ENCODE measurements at places on chromosomes 1 and 21.

- DNase-seq = no peak
Measured at GRCh38 chr1:97082160-97082848, 360.7 kb downstream of the PTBP2 start.

GRCh38 chr1:164587617-164588501, 28.9 kb downstream of the PBX1 start:
- no peak for DNase-seq

GRCh38 chr1:117122330-117123025, 929 bp upstream of the TRIM45 start:
- no peak for DNase-seq

DNA sequence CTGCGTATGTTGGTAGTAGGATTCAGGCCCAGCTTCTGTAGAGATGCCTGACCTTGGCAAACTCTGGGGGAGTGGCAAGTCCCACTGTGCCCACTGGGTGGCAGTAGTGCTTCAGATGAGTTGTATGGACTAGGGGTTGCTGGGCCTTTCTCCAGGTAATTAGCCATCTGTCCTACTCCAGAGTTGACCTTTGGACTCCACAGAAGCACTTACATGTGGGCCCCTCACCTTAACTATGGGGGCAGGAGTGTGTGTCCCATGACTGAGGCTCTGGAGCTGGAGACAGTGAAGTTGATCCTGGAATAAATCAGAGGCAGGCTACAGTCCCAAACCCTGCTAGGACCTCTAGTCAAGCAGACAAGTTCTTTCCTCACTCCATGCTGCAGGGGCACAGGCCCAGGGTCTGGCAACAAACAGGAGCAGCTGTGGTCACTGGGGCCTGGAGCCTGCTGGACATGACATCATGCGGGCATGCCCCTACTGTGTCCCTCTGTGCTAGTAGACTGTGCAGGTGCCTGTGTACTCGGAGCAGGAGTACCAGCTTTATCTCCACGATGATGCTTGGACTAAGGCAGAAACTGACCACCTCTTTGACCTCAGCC, 4.6 kb downstream of the DMAP1 start:
- DNase-seq = peak; percentile 57

DNA sequence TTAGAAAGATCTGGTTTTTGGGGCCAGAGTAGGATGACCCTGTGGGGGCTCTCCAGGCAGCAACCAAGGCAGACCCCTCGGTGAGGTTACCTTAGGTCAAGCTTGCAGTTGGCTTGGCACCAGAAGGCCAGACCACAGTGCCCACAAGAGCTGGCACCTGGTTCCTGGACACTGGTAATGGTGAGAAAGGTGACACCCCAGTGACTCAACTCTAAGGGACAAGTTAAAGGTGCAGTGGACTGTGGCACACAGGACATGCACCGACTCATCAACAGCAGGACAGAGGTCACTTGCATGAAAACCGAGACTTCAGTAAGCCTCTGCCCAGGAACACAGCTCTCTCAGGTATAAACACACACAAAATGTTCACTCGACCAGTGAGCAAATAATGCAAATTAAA, 6.7 kb downstream of the LRRC38 start:
- no peak for DNase-seq

DNA sequence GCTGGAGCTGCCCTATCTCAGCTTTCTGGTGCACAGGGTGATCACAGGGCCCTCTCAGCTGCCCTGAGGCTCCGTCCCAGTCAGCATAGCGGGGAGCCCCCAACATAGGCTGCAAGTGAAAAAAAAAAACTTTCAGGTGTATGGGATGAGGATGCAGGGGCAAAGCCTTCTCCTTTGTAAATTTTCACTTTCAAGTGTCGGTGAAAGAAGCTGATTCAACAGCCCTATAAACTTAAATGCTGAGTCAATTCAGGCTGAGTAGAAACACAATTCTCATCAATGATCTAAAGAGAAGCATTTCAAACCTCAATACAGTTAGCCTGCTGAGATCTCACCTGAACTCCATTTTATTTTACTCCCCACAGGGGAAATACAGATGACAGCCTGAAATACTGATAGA, 171.2 kb downstream of the SEC16B start:
- no peak for DNase-seq

DNA sequence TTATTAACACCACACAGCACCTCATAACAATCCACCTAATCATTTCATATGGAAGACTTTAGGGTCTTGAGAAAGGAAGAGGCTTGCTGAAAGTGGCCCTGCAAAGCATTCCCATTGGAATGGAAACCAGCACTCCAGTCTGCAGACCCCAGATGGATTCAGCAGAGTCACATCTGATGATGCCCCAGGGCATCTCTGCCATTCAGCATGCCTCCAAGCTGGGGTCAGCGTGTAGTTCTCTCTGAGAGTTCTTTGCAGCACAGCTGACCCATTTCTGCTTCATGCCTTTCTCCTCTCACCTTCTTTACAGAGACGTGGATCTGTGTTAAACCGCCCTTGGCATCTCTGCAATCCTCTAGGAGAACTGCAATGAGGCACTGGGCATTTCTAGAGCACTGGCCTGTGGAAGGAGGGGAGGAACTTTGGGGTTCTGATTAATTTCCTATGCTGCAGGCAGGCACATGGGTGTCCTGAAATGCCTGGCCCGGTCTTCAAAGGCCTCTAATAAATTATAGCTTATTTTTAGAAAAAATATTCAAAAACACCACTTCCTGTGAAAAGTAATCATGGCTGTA, 2.6 kb upstream of the LUZP1 start:
- no peak for DNase-seq

- no peak for DNase-seq
Measured at GRCh38 chr1:172494166-172494565, 38.8 kb upstream of the SUCO start.

DNA sequence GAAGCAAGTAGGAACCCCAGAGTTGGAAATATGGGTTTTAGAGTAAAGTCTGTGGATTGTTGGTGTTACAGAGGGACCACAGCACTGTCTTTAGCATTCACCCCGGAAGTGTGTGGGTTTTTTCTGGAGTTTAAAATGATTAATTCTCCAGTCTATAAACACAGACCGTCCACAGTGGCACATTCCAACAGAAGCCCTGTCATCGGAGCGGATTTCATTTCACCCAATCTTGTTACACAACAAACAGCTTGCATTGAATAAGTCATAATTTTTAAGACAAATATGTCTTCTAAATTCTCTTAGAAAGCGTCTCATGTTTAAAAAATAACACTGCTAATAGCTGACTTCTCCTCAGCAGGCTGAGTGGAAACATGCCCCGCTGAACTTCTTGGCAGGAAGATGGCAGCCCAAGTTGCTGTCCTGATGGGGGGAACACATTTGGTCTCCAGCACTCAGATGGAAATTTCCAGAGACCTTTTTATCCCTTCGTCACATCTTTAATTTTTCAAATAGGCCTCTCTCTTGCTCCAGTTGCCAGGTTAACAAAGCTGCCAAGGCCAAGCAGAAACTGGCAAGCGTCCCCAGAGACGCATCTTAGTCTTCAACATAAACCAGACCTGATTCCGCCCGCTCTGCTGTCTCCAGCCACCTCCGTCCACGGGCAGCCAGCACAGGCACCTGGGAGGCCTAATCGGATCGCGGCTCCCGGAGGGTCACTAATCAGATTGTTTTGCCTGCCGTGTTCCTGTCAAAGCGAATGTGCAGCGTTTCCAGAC, 28.8 kb upstream of the SLC19A1 start:
- DNase-seq = no peak

DNA sequence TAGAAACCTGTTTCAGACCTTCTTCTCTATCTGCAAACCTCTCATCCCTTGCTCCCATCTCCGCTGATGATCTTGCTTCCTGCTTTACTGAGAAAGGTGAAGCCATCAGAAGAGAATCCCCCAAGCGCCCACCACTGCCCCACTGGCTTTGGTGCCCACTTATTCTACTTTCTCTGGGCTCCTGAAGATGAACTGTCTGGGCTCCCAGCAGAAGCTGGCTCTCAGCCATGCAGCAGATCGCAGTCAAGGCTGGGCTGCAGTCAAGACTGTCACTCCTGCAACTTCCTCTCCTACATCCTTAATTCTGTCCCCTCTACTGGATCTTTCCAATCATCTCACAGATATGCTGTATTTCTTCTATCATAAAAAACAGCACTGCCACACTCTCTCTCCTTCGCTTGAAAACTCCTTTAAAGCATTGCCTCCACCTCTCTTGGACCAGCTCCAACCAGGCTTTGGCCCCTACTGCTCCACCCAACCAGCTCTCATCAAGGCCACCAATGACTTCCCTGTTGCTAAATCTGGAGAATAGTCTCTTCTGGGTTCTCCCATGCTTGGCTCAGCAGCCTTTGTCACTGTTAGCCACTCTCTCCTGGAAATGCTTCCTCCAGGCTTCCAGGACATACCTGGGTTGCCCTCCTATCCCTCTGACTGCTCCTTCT, 25.8 kb downstream of the TRIM62 start:
- DNase-seq = no peak

- no peak for DNase-seq
Measured at GRCh38 chr1:232307296-232308017, 322.5 kb downstream of the SIPA1L2 start.

- no peak for DNase-seq
Measured at GRCh38 chr1:246035060-246035541, 472.0 kb downstream of the SMYD3 start.

DNA sequence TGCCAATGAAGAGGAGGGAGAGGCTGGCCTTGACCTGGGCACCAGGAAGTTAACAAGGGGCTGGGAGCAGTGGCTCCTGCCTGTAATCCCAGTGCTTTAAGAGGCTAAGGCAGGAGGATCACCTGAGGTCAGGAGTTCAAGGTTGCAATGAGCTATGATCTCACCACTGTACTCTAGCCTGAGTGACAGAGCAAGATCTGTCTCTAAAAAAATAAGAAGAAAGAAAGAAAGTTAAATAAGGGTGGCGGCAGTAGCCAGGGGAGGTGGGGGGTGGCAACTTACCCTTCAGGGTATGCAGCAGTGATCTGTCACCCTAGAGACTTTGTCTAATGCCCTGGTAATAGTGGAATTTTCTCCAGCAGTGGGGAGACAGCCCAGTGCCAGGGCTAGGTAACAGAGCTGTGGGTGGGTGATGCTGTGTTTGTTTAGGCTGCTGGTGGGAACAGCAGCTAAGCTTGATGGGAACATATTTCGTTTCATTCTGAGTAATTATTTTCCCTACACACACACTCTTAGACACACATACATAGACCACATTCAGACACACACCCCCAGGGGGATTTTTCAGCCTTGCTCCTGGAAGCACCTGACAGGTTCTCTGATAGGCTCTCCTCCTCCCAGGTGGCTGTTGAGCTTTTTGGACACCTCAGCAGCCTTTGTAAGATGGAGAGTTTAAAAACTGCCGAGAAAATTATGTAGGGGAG, 11.3 kb upstream of the SYT6 start:
- DNase-seq = no peak

DNA sequence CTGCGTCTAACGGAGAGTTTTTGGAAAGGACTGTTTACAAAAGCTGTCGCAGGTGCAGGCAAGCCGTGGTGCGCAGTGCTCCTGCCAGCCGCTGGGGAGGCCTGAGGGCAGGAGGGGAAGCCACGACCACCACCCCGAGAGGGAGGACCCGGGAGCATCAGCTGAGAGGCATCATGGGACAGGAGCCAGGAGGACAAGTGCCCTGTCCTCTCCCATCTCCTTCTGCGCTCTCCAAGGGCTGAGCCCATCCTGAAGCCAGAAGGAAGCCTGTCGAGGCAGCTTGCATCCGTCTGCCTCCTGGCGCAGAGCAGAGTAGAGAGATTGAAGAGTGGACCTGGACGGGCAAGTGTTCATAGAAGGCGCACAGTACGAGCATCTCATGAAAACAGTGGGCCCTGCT, 310.9 kb downstream of the KIF26B start:
- no peak for DNase-seq

- no peak for DNase-seq
Measured at GRCh38 chr1:172246521-172247390, 173.7 kb upstream of the C1orf105 start.

GRCh38 chr1:17360272-17360956, 11.6 kb upstream of the PADI6 start:
- no peak for DNase-seq

- peak; percentile 38 for DNase-seq
Measured at GRCh38 chr1:24502065-24502708, 449 bp upstream of the RCAN3 start.

DNA sequence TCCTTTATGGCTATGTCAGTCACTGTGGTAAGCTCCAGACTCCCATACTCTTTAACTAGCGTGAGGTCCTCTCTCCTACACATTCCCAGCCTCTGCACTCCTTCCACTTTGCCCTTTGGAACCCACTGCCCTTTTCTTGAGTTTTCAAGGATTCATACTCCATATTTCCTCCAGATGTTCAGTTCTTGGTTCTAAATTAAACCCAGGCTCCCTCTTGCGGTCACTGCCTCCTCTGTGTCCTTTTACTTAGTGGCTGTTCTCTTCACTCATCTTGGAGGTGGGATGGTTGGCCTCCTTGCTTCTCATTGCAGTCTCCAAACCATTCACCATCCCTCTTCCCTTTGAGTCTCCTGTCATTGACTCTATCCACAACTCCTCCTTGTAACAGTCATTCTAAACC, 208.1 kb downstream of the TGFB2 start:
- no peak for DNase-seq

DNA sequence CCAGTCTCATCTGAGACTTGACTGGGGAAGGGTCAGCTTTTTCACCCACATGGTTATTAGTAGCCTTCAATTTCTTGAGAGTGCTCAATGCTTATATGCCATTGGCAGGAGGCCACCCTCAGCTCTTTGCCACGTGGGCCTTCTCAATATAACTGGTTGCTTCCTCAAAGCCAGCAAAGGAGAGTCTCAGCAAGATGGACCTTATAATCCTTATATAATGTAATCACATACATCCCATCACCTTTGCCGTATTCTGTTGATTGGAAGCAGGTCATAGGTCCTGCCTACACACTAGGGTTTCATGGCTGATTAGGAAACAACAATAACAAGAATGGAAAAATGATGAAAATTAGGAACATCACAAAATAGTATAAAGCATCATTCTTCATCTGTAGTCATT, 22.9 kb downstream of the TSEN15 start:
- no peak for DNase-seq

DNA sequence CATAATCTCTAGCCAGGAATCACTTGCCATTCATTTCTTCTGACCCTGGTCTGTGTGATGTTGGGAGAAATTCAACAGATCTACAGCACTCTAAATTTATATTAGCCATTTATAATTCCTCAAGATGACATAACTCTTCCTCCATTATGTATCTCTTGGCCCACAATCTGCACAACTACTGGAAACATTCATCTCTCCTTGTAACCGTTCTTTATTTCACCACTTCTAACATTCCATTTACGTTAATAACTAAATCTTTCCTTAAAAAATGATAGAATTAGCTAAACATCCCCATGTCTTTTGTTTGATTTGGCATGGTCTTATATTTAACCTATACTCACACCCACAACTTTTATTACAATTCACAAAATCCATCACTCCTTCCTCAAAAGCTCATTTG, 166.0 kb downstream of the COL11A1 start:
- no peak for DNase-seq

- DNase-seq = no peak
Measured at GRCh38 chr1:202662081-202662480, 48.2 kb downstream of the SYT2 start.

DNA sequence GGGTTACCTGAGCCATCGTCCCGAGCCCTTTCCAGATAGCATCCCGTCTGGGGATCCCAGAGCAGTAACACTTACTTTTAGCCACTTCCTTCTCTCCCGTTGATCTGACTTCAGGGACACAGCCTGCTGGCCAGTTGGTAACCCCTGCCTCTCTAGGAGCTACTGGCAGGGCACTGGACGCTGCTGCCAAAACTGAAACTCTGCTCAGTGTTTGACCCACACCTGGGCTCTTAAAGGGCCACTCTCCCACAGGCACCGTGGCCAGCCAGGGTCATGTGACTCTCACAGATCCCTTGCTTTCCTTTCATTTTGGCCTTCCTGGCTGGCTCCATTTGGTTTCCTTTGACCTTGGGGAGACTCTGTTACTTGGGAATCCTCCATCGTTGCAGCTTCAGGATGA, at the start of gene PIGR:
Gene PIGR, minus strand, starts transcription at position 206 of the 400 bp plus-strand sequence. CDS start 5,935 bp downstream, outside the sequence.
- DNase-seq = no peak

- no peak for DNase-seq
Measured at GRCh38 chr1:228144193-228144992, 4.3 kb downstream of the GUK1 start.
